ENCODE measurements at places on chromosomes 12 and 14. TPM values are rescaled to one million over a fixed set of nuclear protein-coding genes. Genes with fewer than 3 reads are reported as not detected.

DNA sequence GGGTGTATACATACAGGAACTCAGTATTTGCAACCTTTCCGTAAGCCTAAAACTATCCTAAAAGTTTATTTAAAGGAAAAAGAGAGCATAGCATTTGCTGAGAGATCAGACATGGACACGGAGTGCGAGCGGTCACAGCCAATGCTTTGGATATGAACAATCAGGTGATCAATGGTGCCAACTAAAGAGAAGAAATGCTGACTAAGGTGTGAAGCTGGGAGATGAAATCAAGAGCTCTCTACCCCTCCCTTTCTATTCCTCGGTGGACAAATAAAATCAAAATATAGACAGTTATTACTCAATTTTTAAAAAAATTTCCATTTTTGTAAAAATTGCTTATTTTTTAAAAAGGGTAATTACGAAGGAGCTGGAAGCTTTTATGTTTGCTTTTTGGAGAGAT, 29.2 kb downstream of the NT5DC3 start:
- DNase-seq, result no peak

NRL gene
- 3.2 TPM for total RNA-seq

MIP gene
- 0.50 TPM for total RNA-seq

- DNase-seq, result no peak
Observed at GRCh38 chr12:82225871-82226270, 132.3 kb downstream of the CCDC59 start.

DNA sequence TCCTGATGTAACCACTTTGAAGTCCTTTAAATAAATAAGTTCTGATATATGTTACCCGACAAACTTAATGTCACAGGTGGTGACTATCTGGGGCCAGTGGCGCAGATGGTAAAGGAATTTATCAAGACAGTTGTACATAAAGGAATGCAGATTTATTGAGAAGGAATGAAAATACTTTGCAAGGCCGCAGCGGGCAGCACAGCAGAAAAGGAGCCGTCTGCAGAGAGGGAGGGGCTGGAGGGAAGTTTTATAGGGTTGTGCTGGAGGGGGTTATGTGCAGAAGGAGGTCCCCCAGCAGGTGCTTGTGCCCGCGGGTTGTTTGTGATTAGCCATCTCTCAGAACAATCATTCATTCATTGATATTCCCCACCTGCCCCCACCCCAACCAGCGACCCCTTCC, 17.4 kb downstream of the GPRC5D start:
- no peak for DNase-seq

- no peak for DNase-seq
Observed at GRCh38 chr12:52207895-52208294, 16.1 kb upstream of the KRT80 start.

DNA sequence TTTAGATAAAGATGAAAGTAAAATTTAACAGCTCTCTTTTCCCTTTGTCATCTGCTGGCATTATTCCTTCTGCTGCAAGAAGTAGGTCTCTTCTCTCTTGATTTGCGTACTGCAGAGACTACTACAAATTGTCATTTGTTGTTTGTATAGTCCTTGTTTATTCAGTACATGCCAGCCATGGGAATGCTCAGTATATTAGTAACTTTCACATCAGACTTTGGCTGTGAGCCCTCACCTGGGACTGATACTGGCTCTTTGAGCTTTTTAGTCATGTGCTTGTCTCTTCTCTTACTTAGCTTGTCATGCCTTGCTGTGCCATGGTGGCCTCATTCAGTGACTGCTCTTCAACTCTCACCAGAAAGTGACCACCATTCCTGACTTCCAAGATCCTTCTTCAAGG, 169.8 kb downstream of the PRKCH start:
- no peak for DNase-seq

DNA sequence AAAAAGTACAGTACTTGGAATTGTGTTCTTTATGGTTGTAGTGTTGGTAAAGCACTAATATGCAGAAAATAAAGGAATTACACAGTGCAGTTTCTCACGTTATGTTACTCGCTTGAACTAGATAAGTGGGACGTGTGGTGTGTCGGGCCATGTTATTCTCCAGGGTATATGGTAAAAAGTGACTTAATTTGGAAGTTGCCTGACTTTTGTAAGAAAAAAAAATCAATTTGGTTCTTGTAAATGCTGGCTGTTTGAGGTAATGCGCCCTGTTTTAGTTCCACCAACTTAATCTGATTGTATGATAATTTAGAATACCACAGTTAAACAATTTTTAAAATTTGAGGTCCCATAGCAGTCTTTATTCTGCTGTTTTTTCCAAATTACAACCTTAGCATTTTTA, 4.1 kb downstream of the ARF6 start:
- no peak for DNase-seq

GRCh38 chr14:88276923-88277596, 46.0 kb downstream of the KCNK10 start:
- no peak for DNase-seq

DNA sequence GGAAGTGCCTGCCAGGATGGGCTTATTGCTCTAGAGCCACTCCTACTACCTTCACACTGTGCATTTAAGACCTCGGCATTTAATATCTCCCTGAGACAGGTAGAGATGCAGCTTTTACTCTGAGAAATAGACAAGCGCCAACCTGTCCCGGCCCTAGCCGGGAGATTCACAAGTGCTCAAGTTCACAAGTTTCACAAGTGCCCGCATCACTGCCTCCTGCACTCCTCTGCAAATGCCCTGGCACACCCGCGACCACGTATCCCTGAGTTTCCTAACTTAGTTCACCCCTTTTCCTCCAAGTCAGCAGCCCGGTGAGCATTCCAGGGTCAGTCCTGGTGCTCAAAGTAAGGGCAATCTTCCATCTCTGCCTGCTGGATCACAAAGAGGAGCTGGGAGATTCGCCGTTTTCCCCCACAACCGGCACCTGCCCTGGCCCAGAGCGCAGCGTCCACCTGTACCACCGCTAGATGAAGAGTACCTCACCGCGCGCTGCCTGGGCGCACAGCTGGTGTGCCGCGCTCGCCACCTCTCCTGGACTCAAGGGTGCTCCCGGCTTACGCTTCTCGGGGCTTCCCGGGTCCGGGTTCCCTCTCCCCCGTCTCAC, 5.0 kb upstream of the SLC38A4 start:
- DNase-seq, result no peak

DNA sequence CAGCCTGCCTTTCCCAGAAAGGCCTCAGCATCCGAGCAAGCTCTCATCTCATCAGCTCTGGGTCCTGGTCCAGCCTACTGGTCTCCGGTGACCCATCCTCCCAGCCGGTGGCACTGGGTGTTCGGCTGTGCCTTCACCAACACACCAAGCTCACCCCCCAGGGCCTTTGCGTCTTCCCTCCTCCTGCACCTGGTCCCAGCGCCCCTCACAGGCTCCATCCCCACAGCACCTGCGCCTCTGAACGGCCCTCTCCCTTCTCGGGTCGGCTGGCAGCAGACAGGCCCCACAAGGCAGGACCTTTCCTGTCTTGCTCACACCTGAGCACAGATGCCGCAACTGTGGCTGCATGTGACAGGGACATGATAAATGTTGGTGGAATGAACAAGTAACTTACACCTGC, 13.1 kb downstream of the P2RX2 start:
- no peak for DNase-seq

GRCh38 chr12:44709166-44709565, 166.9 kb downstream of the NELL2 start:
- DNase-seq, result no peak

- no peak for DNase-seq
Observed at GRCh38 chr14:98853063-98853729, 418.8 kb downstream of the BCL11B start.

- no peak for DNase-seq
Observed at GRCh38 chr12:53593707-53594106, 32.5 kb downstream of the ATF7 start.

DNA sequence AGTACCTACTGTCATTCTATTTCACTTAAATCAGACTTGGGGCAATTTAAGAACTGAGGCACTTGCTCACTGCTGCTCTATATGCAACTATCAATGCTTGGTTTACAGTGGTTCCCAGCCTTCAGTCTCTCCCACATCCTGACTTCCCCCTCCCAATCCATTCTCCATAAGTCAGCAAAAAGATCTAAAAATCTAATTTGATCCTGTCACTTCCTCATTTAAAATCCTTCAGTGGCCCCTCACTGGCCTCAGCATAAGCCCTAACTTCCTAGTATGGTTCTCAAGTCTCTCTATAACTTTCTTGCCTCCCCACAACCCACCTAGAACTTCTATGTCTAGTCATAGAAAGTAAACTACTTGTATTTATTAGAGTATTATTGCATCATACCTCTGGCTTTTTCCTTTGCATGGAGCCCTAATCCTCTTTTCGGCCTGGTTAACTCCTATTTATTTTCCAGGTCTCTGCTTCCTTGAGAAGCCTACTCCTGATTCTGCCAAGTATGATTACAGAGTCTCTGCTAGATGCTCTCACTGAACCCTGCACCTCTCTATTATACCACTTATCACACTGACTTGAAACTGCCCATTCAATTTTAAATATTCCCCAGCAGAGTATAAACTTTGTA, 130.6 kb downstream of the RALGAPA1 start:
- DNase-seq, result no peak

GRCh38 chr14:35420036-35420811, 15.7 kb upstream of the NFKBIA start:
- DNase-seq, result no peak

- no peak for DNase-seq
Observed at GRCh38 chr12:2256453-2256852, 203.7 kb downstream of the CACNA1C start.

TAS2R20 gene
- 5.9 TPM for total RNA-seq

DNA sequence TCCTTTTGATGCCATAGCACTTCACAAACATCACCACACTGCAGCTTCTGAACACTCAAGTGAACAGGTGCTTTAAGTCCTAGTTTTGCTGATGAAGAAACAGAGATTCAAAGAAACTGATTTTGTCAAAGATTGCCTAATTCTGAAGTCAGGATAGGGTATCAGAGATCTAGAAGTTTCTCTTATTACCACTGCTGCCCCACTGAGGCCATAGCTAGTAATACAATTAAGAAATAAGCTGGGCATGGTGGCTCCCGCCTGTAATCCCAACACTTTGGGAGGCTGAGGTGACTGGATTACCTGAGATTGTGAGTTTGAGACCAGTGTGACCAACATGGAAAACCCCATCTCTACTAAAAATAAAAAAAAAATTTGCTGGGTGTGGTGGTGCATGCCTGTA, 458.3 kb upstream of the SEL1L start:
- DNase-seq, result no peak

DNA sequence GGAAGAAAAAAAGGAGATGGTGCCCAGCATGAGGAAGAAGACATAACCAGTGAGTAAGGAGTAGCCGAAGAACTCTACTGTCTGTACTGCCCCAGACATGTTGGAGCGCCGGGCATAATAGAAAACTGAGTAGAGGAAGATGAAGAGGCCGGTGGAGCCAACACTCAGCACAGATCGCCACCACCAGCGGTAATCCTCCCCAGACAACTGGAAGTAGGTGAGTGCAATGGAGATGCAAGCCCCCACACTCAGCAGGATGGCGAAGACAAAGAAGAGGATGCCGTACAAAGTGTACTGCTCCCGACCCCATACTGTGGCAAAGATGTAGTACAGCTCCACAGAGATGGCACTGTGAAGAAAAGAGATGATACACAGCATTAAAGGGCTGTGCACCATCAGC, 844 bp upstream of the IPO4 start:
- DNase-seq, result no peak

GRCh38 chr14:42929806-42930480, 1323.3 kb downstream of the LRFN5 start:
- no peak for DNase-seq

C12orf75 gene
- 2.2 TPM for total RNA-seq

DNA sequence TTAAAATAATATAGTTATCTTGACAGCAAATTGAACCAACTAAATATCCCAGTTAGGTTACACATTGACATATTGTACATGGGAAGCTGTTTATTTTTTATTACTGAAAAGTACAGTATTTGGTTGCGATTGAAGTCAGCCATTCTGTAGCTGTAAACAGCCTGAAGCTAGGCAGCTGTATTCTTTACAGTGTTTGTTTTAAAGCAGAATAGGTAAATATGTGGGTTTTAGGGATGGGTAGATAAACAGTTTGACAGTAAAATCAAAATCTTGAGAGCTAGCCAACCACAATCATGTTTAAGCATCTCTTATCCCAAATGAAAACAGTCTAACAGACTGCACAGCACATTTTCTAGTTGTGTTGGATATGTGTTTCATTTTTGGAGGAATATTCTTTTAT, 45.7 kb downstream of the TTC6 start:
- no peak for DNase-seq

DNA sequence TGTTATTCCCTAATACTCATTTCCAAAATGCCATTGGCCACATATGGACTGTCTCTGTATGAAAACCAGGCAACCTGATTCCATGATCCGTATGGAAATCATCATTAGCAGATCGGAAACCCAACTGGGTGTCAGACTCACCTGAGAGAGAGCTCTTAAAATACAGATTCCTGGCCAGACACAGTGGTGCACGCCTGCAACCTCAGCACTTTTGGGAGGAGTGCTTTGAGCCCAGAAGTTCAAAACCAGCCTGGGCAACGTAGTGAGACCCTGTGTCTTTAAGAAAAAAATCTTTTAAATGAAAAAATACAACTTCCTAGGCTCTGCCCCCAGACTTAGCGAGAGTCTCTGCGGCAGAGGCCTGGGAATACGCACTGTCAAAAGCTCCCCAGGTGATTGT, 37.4 kb downstream of the PLXNC1 start:
- DNase-seq, result no peak

DNA sequence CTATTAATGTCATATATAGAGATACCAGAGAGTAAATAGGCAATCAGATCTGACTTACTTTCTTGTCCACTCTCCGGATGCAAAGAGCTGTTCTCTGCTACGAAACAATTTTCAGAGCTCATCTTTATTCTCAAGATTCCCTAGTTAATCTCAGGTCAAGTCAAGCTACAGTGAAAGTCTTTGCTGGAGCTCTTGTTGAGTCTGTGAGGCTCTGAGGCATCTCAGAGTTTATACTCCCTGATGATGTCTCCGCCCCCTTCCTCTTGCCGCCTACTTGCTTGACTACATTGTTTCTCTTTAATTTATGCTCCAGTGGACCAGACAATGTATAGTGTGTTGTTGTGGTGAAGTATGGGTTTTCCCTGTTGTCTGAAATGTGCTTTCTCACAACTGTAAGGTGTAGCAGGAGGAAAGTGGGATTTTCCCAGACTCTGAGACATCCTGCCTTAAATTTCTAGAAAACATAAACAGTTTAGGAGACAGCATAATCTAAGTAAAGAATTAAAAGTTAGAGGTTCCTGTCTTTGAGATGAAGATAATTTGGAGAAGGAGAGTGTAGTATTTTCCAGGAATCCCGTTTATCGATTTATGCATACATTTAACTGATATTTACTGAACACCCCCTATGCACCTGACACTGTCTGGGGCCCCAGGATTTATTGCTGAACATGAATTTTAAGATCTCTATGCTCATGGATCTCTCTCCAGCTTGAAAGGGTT, at the start of gene CD69:
TSS of gene CD69 (minus strand) at position 203 of the 720 bp plus-strand sequence. CDS start at position 122, 81 bp downstream.
- DNase-seq, result no peak

- DNase-seq, result no peak
Observed at GRCh38 chr12:14138495-14138894, 157.1 kb upstream of the GRIN2B start.
